T-helper 1 cell (primary cell): ENCODE measurements at places on chromosomes 12 and 14.

- DNase-seq: no peak
Measured at GRCh38 chr14:26730929-26731618, 133.2 kb upstream of the NOVA1 start.

DNA sequence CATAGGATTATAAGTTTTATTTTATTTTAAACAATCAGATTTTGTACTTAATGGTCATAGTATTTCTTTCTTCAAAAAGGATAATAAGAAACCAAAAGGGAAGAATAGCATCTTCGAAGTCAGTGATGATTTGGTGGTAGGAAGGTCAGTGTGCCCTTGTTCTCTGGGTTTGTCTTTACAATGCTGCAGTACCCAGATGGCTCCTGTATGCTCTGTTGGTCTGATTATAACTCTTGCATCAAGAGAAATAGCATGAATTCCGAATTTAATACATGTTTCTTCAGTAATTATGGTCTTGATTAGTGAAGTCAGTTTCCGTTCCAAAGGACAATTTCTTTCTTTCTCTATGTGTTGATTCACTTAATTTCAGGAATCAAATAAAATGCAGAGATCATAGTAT, 180.2 kb downstream of the TMTC2 start:
- DNase-seq: no peak

GRCh38 chr12:120237360-120238171, 28.0 kb downstream of the PXN start:
- DNase-seq: no peak

GRCh38 chr12:117006333-117006732, 92.9 kb downstream of the TESC start:
- no peak for DNase-seq

- peak; percentile 19 for DNase-seq
Measured at GRCh38 chr12:48189331-48190125, 6.1 kb downstream of the CCDC184 start.
